ENCODE measurements at places on chromosomes 2 and 18.

GRCh38 chr2:222862106-222862908, 1.5 kb downstream of the ACSL3 start:
- DNase-seq, result no peak

GRCh38 chr2:133718688-133719201, 150.5 kb upstream of the NCKAP5 start:
- DNase-seq, result no peak

GRCh38 chr2:238635647-238636051, 208.9 kb downstream of the ASB1 start:
- no peak for DNase-seq

- DNase-seq, result no peak
Measured at GRCh38 chr18:55447672-55448018, 140.3 kb downstream of the TCF4 start.

DNA sequence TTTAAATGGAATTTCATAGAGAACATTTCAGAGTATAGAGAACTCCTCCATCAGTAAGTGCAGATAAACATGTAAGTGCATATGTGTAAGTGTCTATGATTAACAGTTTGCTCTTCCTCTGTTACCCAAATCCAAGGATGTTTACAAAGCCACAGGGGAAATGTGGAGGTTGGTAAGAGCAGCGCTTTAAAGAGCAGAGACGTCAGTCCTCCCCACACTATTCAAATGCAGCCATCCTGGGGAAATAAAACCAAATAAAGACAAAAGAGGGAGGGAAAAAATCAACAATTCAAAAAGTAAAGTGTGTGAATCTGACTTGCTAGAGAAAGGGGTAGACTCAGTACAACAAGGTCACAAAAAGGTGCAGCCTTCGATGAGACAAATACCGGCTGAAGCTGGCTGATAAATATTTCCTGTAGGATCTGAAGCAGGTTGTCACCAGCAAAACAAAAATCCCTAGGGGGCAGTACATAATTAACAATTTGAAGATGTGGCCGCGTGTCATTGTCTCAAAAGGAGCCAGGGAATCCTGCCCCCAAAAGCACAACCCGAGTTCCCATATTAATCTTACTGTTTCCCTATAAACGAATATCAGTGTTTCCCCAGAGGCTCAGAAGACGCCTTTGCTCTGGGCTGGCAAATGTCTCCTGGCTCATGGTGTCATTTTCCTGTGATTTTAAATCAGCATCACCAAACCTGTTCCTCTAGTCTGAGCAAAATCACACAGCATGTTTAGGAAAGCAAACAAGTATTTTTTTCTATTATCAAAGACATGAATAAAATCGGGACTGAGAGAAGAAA, 216.5 kb downstream of the CDCA7 start:
- no peak for DNase-seq

DNA sequence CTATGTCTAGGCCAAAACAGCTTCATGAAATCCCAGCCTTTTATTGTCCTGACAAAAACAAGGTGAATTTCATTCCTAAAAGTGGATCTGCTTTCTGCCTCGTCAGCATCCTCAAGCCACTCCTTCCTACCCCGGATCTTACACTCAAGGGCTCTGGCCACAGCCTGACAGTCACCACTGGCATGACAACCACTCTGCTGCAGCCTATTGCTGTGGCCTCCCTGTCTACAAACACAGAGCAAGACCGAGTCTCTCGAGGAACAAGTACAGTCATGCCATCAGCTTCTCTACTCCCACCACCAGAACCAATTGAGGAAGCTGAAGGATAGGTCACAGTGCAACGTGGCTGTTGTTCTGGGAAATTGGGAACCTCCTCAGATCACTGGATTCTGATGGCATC, 106.1 kb downstream of the ICA1L start:
- DNase-seq, result no peak

DNA sequence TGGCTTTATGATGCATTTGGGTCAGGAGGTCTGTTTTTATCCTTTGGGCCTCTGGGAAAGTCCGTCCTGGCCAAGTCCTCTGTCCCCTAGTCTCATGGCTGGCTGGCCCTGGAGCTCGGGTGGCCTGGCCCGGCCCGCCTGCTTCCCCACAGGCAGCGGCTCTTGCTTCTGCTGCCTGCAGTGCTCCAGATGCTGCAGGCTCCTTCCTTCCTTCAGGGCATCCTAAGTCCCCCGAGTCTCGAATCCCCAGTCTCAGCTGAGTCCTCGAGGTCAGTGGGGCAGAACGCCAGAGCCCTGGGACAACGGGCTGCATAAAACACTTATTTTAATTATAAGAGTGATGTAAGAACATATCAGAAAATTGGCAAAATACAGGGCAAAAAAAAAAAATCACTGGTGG, 71.2 kb downstream of the HPCAL1 start:
- no peak for DNase-seq

GRCh38 chr2:152335726-152336118, 748 bp downstream of the FMNL2 start:
- DNase-seq, result no peak

GRCh38 chr2:58046585-58047372, at the start of gene VRK2:
TSS of gene VRK2 (plus strand) at chr2:58046806. CDS start at chr2:58048832, 2,026 bp downstream.
- peak; percentile 88 for DNase-seq

GRCh38 chr2:48927355-48927754, 171.8 kb upstream of the LHCGR start:
- no peak for DNase-seq

GRCh38 chr18:77262643-77263465, 13.2 kb downstream of the GALR1 start:
- DNase-seq, result no peak

GRCh38 chr2:153105829-153106578, 372.6 kb downstream of the RPRM start:
- DNase-seq, result no peak

GRCh38 chr2:219060821-219061791, at the start of gene IHH:
TSS of gene IHH (minus strand) at chr2:219060921. CDS start at chr2:219060467, 454 bp downstream.
- no peak for DNase-seq

DNA sequence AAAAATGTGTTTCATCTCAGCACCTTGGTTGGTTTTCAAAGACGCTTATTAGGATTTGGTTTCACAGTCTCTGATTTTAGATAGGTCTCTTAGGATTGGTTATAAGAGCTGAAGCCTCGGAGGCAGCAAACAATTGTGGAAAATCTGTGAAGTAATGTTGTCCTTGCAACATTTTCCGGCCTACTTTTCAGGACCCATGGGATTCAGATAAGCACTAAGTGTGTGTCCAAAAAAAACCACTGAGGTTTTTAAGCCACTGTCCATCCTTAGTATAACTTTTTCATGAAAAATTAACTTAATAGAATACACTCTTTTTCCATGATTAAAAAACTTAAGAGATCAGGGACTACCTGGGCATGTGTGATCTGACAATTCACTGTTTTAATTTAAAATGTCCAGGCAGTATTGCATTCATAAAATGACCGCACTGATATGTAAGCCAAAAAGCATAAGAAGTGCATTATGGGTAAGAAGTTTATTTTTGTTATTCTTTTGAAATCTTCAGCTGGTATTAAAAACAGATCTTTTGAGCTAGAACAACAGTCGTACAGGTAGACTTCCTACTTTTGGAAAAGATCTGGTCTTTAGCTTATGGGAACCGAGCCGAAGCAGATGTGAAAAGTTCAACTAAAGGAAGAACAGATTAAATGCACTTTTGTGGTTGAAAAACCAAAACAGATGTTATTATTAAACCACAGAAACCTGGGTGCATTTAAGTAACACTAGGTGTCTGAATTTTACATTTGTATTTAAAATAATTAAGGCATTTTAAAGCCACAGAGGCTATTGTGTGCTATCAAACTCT, 479.4 kb upstream of the ZEB2 start:
- DNase-seq, result no peak

- no peak for DNase-seq
Measured at GRCh38 chr2:42823744-42824453, 31.5 kb upstream of the HAAO start.

GRCh38 chr2:53334610-53335009, 433.0 kb upstream of the CHAC2 start:
- no peak for DNase-seq

GRCh38 chr18:67901573-67901972, 385.1 kb upstream of the DSEL start:
- DNase-seq, result no peak

- peak; percentile 52 for DNase-seq
Measured at GRCh38 chr2:172437419-172438341, 10.3 kb downstream of the ITGA6 start.

GRCh38 chr2:193253014-193253530, 1058.3 kb upstream of the TMEFF2 start:
- DNase-seq, result no peak

DNA sequence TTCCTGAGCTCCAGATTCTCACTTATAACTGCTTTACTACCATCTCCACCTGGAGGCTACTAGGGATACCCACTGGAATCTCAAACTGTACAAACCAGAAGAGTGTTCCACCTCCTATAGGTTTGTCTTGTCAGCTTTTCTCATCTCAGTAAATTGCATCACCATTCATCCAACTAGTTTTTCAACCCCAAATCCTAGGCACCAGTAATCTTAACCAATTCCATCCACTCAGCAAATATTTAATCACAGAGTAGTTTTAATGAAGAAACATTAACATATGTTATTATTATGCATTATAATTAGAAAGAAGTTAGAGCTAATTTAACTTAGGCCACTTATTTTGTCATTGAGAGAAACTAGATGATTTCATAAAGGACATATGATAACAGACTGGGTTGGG, 635.0 kb downstream of the DCDC2C start:
- DNase-seq, result no peak

DNA sequence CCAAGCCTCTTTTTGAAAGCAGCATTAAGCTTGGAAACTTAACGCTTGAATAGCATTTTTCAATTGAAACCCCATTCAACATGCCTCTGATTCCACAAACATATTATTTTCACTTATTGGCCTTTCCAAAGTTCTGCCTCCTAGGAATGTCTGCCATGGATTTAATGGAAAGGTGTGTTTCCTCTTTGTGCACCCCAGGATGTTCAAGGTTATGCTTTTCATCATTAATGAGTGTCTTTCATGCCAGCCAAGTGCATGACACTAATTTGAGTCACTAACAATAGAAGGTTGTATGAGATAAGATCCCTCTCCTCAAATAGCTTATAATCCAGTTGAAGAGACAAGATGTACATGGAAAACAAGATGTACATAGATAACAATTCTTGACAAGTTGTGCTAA, 84.7 kb downstream of the ALPK2 start:
- no peak for DNase-seq

- DNase-seq, result no peak
Measured at GRCh38 chr2:13686262-13686661, 946.3 kb upstream of the LRATD1 start.

- no peak for DNase-seq
Measured at GRCh38 chr2:119494163-119494790, 30.0 kb downstream of the SCTR start.

- no peak for DNase-seq
Measured at GRCh38 chr18:73365018-73365417, 497.2 kb upstream of the NETO1 start.

GRCh38 chr2:145267451-145267850, 747.5 kb upstream of the ZEB2 start:
- no peak for DNase-seq

DNA sequence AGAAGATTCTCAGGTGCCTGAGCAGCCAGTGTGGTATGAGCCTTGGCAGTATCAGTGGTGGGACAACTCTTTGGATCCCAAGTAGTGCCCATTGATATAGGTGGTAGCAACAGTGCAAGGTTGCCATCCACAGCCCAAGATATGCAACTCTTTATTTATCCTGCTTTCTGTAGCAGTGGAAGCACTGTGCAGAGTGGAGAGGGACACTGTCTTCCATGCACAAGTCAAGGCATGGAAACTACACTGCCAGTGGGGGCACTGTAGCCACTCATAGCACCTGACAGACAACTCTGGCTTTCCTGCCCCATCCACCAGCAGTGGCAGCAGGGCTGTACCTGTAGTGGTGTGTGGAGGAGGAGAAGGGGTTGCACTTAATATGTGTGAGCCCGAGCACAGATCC, 409.6 kb upstream of the TMEFF2 start:
- no peak for DNase-seq

- DNase-seq, result no peak
Measured at GRCh38 chr2:176535467-176536113, 266.3 kb downstream of the MTX2 start.

- no peak for DNase-seq
Measured at GRCh38 chr2:157216286-157216965, 41.1 kb upstream of the GALNT5 start.

DNA sequence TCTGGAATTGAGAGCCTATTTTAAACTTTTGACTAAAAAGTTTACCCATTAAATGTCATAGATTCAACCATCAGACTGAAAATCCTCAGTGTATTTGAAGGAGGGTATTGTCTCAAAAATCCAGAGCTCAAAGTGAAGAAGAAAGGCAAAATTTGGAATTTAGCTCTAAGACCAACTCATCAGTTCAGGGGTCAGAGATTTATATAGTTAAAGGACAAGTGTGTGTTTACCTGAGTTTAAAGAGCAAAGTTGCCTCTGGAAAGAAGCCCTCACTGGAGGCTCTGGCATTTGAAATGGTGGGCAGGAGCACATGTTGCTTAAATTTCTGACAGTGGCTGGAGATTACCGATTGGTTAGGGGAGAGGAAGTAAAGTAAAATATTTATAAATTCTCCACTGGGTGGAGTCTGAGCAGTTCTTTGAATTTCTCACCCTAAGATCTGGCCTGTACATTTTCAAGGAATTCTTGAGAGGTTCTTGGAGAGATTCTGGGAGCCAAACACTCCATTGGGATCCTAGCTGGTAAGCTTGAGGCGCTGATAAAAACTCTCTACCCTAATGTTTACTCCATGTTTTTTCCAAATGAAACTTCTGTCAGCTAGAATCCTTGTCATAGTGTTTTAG, at the start of gene KYNU:
Gene KYNU, plus strand, starts transcription at position 449 of the 623 bp plus-strand sequence. CDS start 7,704 bp downstream, outside the sequence.
- no peak for DNase-seq

- DNase-seq, result no peak
Measured at GRCh38 chr2:19854596-19855541, 46.9 kb downstream of the TTC32 start.

DNA sequence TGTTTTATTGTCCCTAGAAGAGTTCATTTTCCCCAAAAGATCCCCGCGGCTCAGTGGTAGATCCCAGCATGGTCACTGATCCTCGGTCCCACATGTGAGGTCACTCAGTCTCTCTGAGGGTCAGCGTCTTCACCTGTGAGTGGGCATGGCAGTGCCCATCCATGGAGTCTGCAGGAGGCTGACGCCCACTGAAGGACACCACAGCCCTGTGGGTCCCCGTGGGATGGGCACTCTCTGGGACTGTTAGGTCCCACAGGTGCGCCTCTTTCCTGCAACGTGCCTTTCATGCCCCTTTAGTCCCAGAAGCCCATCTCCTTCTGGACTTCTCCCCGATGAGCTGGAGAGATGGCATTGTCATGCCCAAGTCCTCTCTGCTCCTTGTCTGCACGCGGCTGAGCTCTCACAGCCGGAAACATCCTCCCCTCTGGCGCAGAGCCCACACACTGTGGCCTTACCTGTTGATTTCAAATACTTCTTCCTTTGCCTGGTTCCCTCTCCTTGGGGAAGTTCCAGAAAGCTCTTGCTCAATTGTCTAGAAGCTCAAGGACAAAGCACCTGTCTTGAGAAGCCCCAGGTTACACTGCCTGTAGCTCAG, 75.9 kb downstream of the PTGR3 start:
- DNase-seq, result no peak
